ENCODE measurements at places on chromosomes 13 and 19.

- no peak for DNase-seq
These were observed 11.9 kb downstream of the KLC3 start for GRCh38 chr19:45352471-45352870.

GRCh38 chr13:112244061-112244460, 132.1 kb upstream of the SPACA7 start:
- no peak for DNase-seq

DNA sequence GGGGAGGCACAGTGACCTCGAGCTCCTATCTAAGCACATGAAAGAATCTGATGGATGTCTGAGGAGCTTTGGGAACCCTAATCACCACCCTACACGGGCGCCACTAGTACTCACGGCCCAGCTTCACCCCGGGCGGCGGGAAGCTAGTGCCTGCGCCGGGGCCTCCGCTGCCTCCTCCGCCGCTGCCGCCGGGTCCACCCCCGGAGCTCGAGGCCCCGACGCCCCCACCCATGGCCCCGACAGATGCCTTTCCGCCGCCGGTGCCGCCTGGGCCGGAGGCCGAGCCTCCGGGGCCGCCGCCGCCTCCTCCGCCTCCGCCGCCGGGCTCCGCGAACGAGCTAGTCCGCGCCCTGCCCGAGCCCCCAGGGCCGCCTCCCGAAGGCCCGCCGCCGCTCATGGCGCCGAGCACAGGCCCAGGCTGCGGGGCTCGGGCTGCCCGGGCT, 312 bp downstream of the GSK3A start:
- DNase-seq: peak; percentile 40

- DNase-seq: no peak
These were observed 6.1 kb upstream of the LILRA5 start for GRCh38 chr19:54319049-54319448.

- DNase-seq: no peak
These were observed 15.8 kb downstream of the ADPRHL1 start for GRCh38 chr13:113437408-113438010.

- DNase-seq: no peak
These were observed 1.0 kb downstream of the SCN1B start for GRCh38 chr19:35031072-35031881.

DNA sequence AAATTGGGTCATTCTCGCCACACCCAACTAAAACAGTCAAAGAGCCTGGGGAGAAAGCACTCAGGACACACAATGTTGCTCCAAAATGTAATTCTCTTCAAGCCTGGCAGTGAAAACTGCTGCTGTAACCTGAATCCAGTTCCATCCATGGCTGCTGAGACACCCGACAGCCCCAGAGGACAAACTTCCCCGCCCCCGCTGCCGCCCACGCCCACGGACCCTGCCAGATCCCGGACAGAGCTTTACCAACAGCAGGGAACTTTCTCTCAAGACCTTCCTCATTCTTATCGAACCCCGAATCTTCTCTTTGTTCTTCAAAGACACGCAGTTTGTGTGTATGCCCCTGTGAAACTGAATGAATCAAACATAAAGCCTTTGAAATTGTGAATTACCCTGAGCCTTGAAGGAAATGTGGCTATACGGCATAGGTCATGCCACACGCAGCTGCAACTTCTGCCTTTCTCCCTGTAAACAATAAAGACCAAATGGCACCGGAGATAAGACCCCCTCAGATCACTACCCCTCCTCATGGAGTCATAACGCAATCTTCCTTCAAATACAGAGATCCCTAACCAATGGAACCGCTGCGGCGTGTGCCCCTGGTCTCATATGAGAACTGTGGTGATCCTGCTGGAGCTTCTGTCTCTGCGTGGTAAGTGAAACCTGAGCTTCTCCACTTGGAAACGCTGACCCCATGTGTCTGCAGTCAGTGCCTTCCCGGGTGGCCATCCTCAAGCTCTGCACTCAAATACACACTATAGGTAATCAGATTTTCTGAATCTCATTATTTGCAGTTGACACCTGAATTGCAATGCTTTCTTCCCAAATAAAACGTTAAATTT, 4.8 kb upstream of the LAMP1 start:
- DNase-seq: no peak

DNA sequence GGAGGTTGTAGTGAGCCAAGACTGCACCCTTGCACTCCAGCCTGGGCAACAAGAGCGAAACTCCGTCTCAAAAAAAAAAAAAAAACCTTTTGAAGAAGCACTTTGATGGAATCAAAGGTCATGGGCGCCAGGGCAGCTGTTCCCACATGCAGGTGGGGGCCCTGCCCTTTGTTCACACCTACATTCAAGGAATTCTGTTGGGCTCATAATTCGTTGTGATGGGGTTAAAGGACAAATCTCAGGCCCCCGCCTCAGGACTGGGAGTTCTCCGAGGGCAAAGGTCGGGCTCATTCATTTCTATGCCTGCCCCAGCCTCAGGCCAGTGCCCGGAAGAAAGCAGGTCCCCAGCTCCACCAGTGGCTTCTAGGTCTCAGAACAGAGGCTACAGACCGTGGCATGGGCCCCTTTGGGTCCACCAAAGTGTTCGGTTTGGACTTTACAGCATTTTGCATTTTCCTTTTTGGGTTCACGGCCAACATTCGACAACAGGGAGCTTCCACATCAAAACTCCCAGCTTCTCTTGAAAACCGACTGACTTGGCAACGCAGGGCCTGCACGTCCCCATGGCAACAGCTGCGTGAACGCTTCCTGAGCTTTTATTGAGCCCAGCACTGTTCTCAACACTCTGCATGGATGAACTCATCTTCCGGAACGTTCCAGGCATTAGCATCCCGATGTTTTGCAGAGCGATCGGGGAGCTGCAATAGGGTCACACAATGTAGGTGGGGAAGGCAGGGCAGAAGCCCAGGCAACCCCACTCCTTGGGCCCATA, 10.1 kb upstream of the GTF2F1 start:
- DNase-seq: peak; percentile 85

DNA sequence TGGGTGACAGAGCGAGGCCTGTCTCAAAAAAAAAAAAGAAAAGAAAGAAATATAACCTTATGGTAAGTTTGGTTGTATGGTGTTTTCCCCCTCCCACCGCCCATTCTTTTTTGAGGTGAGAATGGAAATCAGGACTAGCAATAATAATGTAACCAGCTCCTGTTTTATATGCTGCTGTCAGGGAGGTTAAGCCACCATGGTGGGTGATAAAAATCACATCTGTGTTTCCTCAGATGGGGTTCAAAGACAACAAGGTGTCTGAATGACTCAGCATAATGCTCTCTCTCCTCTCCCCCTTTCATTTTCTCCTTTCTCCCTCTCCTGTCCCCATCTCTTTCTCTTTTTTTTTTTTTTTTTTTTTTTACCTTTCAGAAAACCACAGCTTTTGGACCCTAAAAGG, 28.3 kb upstream of the GARRE1 start:
- DNase-seq: no peak

DNA sequence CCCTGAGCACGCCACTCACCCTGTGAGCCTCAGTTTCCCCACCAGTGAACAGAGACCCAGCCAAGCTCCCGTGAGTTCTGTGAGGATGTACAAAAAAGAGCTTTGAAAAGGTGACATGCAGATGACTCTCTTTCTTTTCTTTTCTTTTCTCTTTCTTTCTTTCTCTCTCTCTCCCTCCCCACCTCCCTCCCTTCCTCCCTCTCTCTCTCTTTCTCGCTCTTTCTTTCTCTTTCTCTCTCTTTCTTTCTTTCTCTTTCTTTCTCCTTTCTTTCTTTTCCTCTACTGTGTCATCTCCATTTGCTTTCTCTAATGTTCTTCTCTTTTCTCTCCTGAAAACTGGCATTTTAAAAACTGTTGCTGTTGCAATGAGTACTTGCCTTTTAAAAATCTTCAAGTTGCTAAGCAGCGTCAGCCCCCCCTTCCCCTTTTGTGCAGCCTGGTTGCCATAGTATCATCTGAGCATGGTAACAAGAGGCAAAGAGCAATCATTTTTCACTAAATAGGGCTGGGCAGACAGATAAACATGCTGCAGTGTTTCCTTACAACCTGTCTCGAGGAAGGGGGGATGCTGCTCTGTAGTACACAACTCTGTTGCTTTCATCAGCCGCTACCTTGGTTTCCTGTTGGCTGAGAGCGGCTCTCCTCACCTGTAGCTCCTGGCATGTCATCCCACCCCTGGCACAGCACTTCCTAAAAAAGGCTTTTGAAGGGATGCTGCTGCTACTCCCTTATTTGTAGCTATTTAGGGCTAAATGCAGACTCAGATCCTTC, 108.7 kb upstream of the MBNL2 start:
- no peak for DNase-seq

- DNase-seq: no peak
These were observed 134.8 kb downstream of the LACC1 start for GRCh38 chr13:44014501-44014900.

DNA sequence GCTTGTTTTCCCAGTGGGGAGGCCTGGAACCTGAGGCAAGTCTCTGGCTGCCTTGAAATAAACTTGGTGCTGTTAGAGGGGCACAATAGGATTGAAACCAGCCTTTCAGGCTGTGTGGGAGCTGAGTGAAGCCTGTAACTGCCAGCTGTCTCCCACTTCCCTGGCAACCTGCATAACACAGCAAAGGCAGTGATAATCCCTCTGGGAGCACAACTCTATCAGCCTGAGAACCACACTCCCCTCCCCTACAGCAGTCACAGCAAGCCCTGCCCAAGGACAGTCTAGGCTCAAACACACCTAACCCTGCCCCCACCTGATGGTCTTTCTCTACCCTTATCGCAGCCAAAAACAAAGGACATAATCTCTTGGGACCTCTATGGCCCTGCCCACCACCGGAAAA, 683.8 kb upstream of the ATXN8OS start:
- no peak for DNase-seq

DNA sequence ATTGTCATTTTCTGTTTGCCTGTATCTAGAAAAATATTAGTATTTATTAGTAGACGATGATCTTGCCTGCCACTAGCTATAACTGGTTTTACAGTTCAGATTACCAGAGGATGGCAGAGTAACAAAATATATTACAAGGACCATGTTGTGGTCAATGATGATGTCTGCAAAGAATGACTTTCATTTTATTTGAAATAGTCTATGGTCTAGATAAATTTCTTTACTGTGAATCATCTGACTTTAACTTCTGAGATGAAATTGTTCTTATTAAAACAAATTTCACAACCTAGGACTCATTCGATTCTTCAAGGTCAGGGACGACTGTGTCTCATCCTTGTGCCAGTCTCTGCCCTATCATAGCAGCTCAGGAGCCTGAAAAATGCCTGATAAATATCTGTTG, 637.8 kb upstream of the KLF12 start:
- DNase-seq: no peak

- DNase-seq: no peak
These were observed 14.6 kb downstream of the YIPF2 start for GRCh38 chr19:10913716-10914340.

DNA sequence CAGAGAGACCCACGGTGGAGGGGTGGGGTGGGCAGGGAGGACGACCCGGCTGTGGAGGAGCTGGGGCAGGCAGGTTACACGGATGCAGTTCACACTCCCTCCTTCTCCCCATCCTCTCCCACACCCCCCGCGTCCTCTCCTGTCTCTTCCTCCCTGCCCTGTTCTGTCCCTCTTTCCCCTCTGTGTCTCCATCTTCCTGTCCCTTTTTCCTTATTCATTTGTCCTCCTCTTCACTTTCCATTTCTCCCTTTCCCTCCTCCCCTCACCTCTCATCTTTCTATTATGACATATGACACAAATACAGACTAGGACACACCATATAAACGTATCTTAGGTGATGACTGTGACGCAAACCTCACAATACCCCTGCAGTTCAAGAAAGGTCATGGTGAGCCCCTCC, 96.6 kb downstream of the SCGB2B2 start:
- no peak for DNase-seq

GRCh38 chr13:113041293-113041690, 64.3 kb upstream of the F7 start:
- DNase-seq: no peak

- DNase-seq: no peak
These were observed 58.9 kb upstream of the TM9SF2 start for GRCh38 chr13:99442273-99442895.

DNA sequence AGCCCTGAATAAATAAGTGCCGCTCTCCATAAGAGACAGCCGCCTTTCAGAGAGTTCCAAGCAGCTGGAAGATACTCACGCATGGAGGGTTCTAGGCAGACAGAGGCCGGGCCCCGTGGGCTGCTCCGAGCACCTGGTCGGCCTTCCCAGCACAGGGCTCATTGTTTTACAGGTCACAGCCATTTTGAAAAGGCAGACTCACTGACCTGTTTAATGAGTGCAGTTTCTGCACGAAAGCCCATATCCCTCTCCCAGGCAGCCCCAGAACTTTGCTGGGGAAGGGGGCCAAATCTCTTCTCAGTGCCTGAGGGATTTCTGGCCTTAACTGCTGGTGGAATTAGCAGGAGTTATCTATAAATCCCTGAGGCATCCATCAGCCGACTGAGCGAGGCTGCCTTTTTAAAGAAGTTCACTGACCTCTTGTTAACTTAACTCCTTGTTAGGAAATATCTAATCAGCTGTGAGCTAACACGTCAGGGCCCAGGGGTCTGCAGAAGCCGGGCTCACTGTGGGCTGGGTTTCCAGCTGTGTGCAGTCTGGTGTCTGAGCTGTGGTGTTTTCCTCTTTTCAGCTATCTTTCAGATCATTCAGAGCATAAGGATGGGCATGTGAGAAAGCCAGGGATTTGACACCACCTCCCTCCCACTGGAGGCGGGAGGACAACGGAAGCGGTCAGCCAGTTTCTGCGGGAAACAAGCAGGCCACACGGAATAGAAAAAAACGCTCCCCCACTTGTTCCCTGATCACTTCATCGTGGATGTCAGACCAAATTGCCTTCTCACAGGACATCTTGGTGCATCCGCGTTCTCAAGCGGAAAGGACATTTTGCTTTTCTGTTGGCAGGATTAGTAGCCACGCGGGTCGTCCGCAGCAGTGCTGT, 23.3 kb downstream of the SERP2 start:
- DNase-seq: no peak

DNA sequence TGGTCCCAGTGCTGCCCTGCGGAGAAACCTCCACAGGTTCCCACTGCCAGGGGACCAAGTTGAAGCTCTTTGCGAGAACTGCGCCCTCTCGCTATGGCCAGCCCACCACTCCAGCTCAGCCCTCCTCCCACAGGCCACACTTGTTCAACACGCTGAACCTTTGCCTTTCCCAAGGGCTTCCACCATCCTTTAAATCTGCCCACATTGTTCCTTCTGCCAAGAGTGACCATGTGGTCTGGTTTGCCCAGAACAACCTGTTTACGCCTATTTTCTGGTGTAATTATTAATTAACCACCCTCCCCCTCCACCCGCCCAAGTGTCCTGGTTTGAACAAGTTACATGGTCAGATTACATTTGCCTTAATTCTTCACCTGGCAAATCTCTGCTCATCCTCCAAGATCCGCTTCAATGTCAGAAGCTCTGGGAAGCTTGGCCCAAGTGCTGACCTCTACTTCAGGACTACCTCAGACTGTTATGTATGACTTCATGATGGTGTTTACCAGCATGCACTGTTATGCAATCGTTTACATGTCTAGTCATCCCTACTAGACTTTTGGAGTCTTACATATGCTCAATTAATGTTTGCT, 12.0 kb upstream of the USP12 start:
- DNase-seq: no peak
